Naive thymus-derived CD8-positive, alpha-beta T cell (primary cell): ENCODE measurements at places on chromosomes 16 and 17. TPM values are rescaled to one million over a fixed set of nuclear protein-coding genes. Genes with fewer than 3 reads are reported as not detected.
A peak's percentile ranks its signal among the peaks of the same experiment; 100 is the strongest.

Gene APOBR
- total RNA-seq: 9.0 TPM

Gene TMC5
- total RNA-seq: not detected

Gene TLCD2
- total RNA-seq: not detected

Gene ZG16B
- total RNA-seq: not detected

GRCh38 chr16:19843371-19843770 lies 41.3 kb downstream of the GPRC5B start:
- no peak for DNase-seq

DNA sequence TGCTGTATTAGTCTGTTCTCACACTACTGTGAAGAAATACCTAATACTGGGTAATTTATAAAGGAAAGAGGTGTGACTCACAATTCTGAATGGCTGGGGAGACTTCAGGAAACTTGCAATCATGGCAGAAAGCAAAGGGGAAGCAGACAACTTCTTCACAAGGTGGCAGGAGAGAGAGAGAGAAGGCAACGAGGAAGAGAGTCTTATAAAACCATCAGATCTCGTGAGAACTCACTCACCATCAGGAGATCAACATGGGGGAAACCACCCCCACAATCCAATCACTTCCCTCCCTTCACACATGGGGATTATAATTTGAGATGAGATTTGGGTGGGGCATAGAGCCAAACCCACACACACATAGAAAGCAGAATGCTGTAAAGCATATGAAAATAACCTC lies 896.2 kb downstream of the CDH11 start:
- no peak for DNase-seq

- DNase-seq: peak; percentile 36
Measured at GRCh38 chr16:1706386-1707192, 594 bp downstream of the MAPK8IP3 start.

GRCh38 chr17:75260641-75261335 lies 618 bp downstream of the GGA3 start:
- DNase-seq: no peak

DNA sequence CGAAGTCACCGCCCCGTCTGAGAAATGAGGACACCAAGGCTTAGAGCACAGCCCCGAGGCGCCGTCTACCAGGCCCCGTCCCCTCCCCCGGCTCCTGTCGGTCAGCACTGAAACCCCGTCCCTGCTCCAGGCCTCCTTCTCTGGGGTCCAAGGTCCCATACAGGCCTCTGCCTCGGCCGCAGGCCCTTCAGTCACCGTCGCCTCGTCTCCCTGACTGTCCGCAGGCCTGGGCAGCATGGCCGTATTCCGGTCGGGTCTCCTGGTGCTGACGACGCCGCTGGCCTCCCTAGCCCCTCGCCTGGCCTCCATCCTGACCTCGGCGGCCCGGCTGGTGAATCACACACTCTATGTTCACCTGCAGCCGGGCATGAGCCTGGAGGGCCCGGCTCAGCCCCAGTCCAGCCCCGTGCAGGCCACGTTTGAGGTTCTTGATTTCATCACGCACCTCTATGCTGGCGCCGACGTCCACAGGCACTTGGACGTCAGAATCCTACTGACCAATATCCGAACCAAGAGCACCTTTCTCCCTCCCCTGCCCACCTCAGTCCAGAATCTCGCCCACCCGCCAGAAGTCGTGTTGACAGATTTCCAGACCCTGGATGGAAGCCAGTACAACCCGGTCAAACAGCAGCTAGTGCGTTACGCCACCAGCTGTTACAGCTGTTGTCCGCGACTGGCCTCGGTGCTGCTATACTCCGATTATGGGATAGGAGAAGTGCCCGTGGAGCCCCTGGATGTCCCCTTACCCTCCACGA lies 617 bp downstream of the COASY start:
- no peak for DNase-seq

DNA sequence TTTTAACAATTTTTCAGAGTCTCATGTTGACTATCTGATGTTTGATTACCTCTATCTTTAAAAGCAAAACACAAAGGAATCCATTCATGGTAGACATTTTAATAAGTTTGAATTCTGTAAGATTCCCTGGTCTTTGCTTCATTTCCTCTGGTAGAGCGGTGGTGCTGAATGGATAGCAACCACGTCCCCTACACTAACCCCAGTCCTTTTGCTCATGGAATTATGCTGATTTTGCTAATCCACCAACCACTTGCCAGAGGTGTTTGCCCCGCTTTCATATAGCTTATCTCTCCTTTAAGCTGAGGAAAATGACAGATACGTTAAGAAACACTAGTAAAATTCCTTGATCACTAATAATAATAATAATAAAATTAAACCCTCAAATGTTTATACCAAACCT lies 9.5 kb downstream of the KCNJ16 start:
- DNase-seq: no peak

- no peak for DNase-seq
Measured at GRCh38 chr16:51907680-51908079, 639.3 kb downstream of the TOX3 start.

DNA sequence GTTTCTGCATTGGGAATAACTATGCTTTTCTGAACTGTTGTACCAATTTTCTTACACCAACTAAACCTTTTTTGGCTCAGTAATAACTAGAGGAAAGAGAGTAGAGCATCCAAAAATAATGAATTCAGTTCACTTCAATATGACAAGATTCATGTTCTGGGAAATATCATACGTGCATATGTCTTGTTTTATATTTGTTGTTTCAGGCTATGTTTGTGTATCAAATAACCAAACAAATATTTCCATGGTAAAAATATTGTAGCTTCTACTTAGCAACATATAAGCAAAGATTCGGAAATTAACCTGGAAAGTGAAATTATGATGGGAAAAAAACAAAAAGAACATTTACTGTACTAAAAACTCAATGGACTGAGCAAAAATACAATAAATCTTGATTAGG lies 503.2 kb downstream of the TMEM114 start:
- no peak for DNase-seq

DNA sequence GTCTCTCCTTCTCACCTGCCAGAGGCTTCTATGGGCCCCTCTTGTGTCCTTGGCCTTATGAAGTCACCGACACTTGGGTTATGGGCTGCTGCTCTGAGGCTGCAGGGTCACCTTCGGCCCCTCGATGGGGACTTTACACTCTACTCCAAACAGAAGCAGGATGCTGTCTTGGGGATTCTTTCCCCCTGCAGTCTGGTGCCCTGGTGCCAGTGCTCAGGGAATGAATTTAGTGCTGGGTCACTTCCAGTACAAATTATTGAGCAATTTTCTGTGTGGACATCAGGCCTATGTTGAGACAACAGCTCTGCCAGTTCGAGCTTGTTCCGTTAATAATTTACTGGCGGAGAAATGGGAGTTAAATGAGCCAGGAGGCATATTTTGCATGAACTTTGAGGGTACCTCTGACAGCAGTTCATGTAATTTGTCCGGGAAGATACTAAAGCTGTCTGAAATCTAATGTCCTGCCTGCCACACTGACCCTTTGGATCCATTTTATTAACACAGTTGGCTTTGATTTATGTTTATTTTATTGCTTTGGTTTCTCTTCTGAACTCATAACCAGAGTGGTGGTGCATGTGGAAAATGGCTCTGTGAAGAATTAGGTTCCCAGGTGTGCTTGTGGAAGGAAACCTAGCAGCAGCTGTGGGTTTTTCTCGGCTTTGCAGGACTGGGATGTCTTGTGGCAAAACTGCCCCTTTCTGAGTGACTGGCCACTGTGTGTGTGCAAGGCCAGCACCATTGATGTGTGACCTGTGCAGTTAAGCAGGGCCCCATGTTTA lies 34.1 kb upstream of the DHX8 start:
- DNase-seq: no peak

GRCh38 chr16:2537451-2538379 lies at the start of gene PDPK1:
Gene PDPK1 (plus strand): TSS chr16:2538021. CDS start chr16:2538113, 92 bp downstream.
- peak; percentile 94 for DNase-seq

DNA sequence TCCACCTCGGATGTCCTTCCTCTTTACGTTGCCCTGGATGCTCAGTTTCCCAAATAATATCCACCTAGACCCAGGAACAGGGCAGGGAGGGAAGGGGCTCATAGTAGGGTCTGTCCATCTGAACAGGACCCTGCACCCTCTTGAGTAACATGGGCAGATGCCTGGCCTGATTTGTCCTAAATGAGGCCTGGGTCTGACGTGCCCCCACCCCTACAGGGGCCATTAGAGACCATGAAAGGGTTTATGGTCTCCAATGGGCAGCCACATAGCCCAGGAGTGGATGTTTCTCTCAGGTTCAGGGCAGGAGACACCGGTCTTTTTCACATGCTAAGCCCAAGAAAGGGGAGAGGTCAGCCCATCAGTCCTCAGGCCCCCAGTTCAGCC lies 6.8 kb downstream of the CACNG1 start:
- no peak for DNase-seq

GRCh38 chr17:70675070-70675590 lies 505.8 kb downstream of the KCNJ2 start:
- no peak for DNase-seq

DNA sequence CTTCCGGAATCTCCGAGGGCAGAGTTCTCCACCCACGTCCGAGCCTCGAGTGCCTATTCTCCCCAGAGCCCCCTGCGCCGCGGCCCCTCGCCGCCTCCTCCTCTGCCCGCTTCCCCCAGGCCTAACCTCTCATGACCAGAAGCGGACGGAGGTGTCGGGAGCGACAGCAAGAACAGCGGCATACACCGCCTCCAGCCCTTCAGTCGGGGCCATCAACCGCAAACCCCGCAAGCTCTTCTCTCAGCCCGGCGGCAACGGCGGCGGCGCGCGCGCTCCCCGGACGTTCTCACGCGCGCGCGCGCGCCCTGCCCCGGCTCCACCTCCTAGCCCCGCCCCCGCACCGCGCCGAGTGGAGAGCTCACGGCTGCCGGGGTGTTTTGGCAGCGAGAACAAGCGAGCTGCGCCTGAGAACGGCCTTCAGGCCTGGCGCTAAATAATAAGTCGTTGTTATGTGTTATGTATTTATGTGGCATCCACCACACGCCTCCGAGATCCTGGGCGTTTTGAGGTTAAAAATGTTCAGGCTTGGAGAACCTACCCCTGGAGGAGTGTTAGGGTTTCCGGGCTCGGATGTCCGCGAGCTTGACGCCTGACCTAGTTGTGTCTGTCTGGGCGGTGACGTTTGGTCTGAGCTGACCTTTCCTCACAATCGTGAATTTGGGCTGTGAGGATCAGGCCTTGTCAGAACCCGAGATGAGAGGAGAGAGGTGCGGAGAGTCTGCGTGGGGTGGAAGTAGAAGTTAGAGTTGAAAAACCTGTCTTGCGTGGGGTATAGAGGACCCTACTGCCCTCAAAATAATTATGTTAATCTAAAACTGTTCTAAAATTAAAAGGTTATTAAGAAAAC lies at the start of gene RNFT1:
Gene RNFT1 (minus strand): TSS at position 259 of the 847 bp plus-strand sequence. CDS start 77 bp downstream, at position 182.
- peak; percentile 86 for DNase-seq

DNA sequence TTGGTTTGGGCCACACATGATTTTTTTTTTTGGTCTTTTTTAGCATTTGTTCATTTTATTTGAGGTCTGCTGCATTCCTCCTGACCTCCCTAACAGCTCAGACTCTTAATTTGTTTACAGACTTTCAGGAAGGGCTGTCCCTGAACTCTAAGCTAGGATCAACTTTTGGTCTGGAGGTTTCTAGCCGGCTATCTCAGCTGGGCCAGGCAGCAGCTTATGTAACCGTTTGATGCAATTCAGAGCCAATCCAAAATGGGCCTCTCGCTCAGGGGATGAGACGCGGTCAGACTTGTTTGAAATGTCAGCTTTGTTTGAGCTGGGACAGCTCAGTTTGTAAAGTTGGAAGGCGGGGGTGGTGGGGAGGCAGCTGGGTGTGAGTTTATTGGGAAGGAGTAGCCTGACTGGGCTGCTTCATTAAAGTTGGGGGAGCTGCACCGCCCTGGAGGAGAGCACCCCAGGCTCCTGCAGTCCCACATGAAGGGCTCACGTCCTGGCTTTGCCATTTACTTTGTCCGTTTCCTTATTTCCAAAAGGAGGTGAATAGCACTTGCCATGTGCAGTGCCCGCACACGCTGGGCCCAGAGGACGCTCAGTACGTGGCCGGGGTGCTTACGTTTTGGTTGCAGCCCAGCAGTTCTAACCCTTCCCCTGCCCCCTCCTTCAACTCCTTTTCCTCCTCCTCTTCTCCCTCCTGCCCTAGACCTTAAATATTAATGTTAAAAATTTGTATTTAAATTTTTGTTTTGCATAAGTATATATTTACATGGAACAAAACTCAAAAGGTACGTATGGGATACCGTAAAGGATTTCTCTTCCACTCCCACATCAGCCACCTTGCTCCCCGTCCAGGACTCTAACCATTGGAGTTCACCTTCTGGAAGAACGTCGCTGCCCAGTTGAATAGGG lies 121.2 kb downstream of the SNX29 start:
- DNase-seq: no peak

- DNase-seq: no peak
Measured at GRCh38 chr16:69744363-69745231, 10.1 kb downstream of the NOB1 start.
